Activated CD8-positive, alpha-beta T cell treated with anti-CD3 and anti-CD28 coated beads for 36 hours (primary cell): ENCODE measurements at places on chromosomes 13 and 19. TPM values are rescaled to one million over a fixed set of nuclear protein-coding genes. Genes with fewer than 3 reads are reported as not detected.

The UGGT2 gene
- total RNA-seq = not detected

DNA sequence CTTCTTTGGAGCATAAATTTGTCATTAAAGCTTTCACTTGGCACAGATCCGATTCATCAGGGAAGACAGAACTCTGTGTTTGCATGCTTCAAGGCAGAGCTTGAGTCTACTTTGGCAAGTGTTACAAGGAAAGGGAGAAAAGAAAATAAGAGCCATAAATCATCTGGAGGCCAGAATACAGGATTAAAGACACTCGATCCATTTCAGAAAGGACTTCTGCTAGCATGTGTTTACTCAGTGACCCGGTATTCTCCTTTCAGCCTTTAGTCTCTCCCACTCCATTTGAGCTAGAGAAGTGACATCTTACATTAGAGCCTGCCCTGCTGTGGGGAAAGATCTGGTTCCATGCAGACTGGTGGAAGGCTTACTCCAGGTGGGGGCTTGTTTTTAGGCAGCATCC, 306.4 kb downstream of the KLF5 start:
- no peaks in the 10 kb centered on the region for H3K36me3 ChIP-seq
- no peak overlapping the region for H3K27ac ChIP-seq
- no peak overlapping the region for H3K4me3 ChIP-seq
- no peaks in the 10 kb centered on the region for H3K4me1 ChIP-seq
- no peaks in the 10 kb centered on the region for H3K27me3 ChIP-seq
- DNase-seq = no peak

GRCh38 chr13:27965740-27966640, 3.1 kb downstream of the CDX2 start:
- H3K27ac ChIP-seq = no peak overlapping the region
- H3K27me3 ChIP-seq = peaks cover 77% of the 10 kb centered on the region
- H3K4me1 ChIP-seq = peaks cover 22% of the 10 kb centered on the region
- DNase-seq = no peak
- no peaks in the 10 kb centered on the region for H3K36me3 ChIP-seq

DNA sequence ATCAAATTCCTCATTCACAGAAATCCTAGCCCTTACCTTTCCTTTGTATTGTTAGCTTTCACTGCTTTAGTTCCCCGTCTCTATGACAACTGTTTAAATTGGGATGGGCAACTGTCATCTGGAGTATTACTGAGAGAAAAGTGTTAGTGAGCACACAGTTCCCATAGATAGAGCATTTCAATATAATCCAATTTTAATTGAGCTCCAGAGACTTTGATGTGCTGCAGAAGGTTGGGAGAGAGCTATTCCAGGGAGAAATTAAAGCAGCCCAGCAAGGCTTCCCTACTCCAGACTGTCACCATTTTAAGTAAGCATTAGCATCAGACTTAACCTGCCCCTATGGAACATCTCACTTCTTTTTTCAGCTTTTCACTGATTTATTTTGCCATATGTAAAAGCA, 55.0 kb upstream of the MAB21L1 start:
- DNase-seq = no peak
- H3K4me1 ChIP-seq = no peaks in the 10 kb centered on the region
- H3K4me3 ChIP-seq = no peak overlapping the region

- no peaks in the 10 kb centered on the region for H3K36me3 ChIP-seq
- H3K27me3 ChIP-seq = no peaks in the 10 kb centered on the region
- DNase-seq = no peak
- no peak overlapping the region for H3K27ac ChIP-seq
These were observed 1686.7 kb upstream of the MIR17HG start for GRCh38 chr13:89660752-89661151.

DNA sequence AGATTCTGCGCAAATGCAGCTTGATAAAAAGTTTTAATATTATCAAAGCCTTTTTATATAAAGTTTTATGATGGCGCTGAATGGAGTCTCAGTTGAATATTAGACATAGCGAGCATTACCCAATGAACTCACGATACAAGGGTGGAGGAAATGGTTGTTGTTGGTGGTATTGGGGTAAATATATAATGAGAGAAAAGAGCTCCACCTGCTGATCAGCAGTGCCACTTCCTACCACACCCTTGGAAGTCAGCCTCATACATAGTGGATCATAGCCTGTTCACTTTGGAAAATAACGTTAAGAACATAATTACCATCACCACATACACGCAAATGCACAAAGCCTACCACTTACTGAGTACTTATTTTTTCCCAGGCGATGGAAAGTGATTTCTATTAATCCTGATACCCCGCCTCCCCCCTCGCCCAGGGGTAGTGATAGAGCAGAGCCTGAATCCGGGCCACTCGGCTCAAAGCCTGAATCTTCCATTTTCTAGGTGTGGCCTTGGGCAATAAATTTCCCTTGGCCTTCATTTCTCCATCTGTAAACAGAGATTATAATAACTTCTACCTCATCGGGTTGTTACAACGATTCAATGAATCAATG, 358.3 kb downstream of the KLF5 start:
- H3K4me1 ChIP-seq = peaks cover 5% of the 10 kb centered on the region
- H3K4me3 ChIP-seq = no peak overlapping the region
- H3K36me3 ChIP-seq = no peaks in the 10 kb centered on the region
- no peak overlapping the region for H3K27ac ChIP-seq
- no peaks in the 10 kb centered on the region for H3K27me3 ChIP-seq

- H3K27me3 ChIP-seq = no peaks in the 10 kb centered on the region
- H3K4me3 ChIP-seq = no peak overlapping the region
- no peak overlapping the region for H3K27ac ChIP-seq
- DNase-seq = no peak
- H3K4me1 ChIP-seq = no peaks in the 10 kb centered on the region
These were observed 548.2 kb downstream of the GPC5 start for GRCh38 chr13:91946498-91947070.

DNA sequence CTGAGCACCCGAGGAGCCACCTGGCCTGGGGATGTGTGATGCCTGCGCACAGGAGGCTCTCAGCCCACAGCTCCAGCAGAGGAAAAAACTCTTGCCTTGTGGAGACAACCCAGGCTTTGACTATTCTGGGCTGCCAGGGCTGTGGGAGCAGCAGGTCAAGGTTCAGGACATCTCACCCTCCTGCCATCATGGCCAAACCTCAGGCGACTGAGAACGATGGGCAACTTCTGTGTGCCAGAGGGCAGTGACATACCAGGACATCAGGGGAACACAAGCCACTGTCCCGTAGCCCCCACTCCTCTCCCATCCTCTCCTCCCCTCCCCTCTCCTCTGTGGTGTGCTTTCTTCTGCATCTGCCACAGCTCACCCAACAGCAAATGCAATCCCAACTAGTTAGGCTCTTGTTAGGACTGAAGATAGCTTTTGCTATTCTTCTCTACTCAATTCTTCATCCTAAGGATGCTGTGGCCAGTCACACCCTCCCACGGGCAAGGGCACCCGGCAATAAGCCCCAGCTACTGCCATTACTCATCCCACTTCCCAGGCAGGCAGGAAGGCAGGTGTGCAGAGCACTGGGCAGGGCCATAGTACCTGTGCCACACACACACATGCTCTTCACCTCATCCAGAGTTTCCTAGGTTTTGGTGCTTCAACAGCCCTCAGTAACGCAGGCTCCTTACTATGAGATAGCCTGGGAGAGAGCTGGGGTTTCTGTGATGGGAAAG, 16.8 kb downstream of the ELL start:
- peak; percentile 51 for DNase-seq
- no peak overlapping the region for H3K4me3 ChIP-seq
- H3K27me3 ChIP-seq = no peaks in the 10 kb centered on the region
- H3K4me1 ChIP-seq = peaks cover 91% of the 10 kb centered on the region
- H3K36me3 ChIP-seq = no peaks in the 10 kb centered on the region
- peak overlapping the region; percentile 41 for H3K27ac ChIP-seq

DNA sequence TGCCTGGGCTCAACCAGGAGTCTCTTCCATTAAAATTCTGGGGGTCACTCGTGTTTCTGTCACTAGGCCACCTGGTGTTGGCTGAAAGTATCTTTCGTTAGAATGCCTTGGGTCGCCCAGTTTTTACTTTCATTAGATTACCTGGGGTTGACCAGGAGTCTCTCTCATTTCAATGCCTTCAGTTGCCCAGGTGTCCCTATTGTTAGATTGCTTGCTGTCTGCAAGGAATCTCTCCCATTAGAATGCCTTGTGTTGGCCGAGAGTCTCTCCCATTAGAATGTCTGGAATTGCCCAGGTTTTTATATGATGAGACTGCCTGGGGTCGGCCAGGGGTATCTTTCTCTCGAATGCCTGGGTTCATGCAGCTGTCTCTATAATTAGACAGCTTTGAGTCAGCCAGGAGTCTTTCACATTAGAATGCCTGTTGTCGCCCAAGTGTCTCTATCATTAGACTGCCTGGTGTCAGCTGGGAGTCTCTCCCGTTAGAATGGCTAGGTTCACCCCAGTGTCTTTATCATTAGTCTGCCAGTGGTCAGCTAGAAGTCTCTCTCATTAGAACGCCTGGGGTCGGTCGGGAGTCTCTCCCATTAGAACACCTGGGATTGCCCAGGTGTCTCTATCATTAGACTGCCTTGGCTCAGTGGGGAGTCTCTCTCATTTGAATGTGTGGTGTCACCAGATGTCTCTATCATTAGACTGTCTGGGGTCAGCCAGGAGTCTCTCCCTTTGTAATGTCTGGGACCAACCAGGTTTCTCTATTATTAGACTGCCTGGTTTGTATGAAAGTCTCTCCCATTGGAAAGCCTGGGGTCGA, 1446.8 kb downstream of the UQCRFS1 start:
- H3K36me3 ChIP-seq = peaks cover 6% of the 10 kb centered on the region
- H3K4me3 ChIP-seq = no peak overlapping the region
- DNase-seq = no peak
- no peak overlapping the region for H3K27ac ChIP-seq
- H3K4me1 ChIP-seq = no peaks in the 10 kb centered on the region

GRCh38 chr13:22563272-22563671, 617.5 kb upstream of the SGCG start:
- DNase-seq = no peak
- H3K4me1 ChIP-seq = no peaks in the 10 kb centered on the region
- H3K27me3 ChIP-seq = no peaks in the 10 kb centered on the region
- H3K27ac ChIP-seq = no peak overlapping the region
- H3K36me3 ChIP-seq = no peaks in the 10 kb centered on the region
